Breast epithelium (tissue), 4 donors: ENCODE measurements at places on chromosomes 13 and 19. TPM values are rescaled to one million over a fixed set of nuclear protein-coding genes. Genes with fewer than 3 reads are reported as not detected.

GRCh38 chr13:48908381-48909055 lies 67.2 kb upstream of the FNDC3A start:
- H3K36me3 ChIP-seq, result no peaks in the 10 kb centered on the region
- H3K27ac ChIP-seq, result peak overlapping the region; percentile 30
- no peaks in the 10 kb centered on the region for H3K4me1 ChIP-seq
- no peak overlapping the region for H3K4me3 ChIP-seq
- no peaks in the 10 kb centered on the region for H3K27me3 ChIP-seq
- DNase-seq, result no peak

DNA sequence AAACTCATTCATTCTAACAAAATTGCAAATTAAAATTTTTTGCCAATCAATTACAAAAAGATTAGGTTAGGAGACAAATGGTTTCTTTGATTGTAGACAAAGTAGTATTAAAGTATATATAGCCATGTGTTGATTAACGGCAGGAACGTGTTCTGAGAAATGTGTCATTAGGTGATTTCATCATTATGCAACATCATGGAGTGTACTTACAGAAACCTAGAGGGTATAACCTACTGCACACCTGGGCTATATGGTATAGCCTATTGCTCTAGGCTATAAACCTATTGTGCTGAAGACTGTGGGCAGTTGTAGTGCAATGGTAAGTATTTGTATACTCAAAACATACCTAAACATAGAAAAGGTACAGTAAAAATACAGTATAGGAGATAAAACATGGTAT lies 906.8 kb upstream of the SPRY2 start:
- no peak overlapping the region for H3K27ac ChIP-seq
- no peaks in the 10 kb centered on the region for H3K4me1 ChIP-seq
- no peak overlapping the region for H3K4me3 ChIP-seq

DNA sequence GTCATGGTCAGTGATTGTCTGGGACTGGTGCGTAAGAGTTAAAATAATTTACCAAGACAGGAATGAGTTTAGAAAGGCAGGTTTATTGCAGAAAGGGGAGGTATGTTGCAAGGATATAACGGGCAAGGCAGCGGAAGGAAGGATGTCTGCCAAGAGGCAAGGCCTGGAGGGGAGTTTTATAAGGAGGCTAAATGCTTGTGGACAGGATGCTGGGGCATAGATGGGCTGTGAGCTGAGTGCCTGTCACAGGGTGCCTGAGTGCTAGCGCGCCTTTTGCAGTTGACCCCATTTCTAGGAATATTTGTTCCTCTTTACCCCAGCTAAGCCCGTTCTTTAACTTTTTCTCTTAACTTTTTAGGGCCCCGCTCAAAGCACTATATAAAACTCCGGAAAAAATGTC lies 58.7 kb downstream of the TEX26 start:
- no peak overlapping the region for H3K4me3 ChIP-seq
- H3K27me3 ChIP-seq, result no peaks in the 10 kb centered on the region
- H3K4me1 ChIP-seq, result no peaks in the 10 kb centered on the region
- no peak overlapping the region for H3K27ac ChIP-seq
- H3K36me3 ChIP-seq, result no peaks in the 10 kb centered on the region

DNA sequence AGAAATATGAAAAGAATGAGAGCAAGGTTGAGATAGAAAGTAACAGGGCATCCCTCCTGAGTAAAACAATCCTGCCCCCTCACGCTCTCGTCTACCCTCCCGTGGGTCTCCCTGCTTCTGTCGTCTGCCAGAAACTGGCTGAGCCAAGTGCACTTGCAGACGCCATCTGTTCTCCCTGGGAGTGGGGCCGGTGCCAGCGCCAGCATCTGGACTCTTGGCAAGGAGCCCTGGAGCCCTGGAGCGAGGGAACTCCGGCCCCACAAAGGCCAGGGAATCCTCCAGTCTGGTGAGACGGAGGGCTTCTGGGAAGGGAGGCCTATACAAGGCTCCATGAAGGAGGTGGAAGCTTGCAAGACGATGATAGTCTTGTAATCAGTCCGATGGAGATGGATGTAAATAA lies 2.3 kb upstream of the TMEM91 start:
- peaks cover 14% of the 10 kb centered on the region for H3K4me1 ChIP-seq
- peak; percentile 89 for DNase-seq
- no peak overlapping the region for H3K4me3 ChIP-seq
- peak overlapping the region; percentile 4 for H3K27ac ChIP-seq
- no peaks in the 10 kb centered on the region for H3K36me3 ChIP-seq

GRCh38 chr13:22765547-22765946 lies 415.2 kb upstream of the SGCG start:
- no peaks in the 10 kb centered on the region for H3K4me1 ChIP-seq
- H3K4me3 ChIP-seq, result no peak overlapping the region
- no peak overlapping the region for H3K27ac ChIP-seq
- H3K27me3 ChIP-seq, result no peaks in the 10 kb centered on the region

GRCh38 chr13:31053091-31053490 lies 108.6 kb downstream of the HSPH1 start:
- H3K27ac ChIP-seq, result peak overlapping the region; percentile 48
- H3K4me1 ChIP-seq, result no peaks in the 10 kb centered on the region
- H3K4me3 ChIP-seq, result no peak overlapping the region
- no peaks in the 10 kb centered on the region for H3K27me3 ChIP-seq
- DNase-seq, result peak; percentile 83

GRCh38 chr19:16544473-16545231 lies 2.4 kb upstream of the CHERP start:
- H3K4me1 ChIP-seq, result peaks cover 7% of the 10 kb centered on the region
- no peak overlapping the region for H3K4me3 ChIP-seq
- H3K27ac ChIP-seq, result no peak overlapping the region

DNA sequence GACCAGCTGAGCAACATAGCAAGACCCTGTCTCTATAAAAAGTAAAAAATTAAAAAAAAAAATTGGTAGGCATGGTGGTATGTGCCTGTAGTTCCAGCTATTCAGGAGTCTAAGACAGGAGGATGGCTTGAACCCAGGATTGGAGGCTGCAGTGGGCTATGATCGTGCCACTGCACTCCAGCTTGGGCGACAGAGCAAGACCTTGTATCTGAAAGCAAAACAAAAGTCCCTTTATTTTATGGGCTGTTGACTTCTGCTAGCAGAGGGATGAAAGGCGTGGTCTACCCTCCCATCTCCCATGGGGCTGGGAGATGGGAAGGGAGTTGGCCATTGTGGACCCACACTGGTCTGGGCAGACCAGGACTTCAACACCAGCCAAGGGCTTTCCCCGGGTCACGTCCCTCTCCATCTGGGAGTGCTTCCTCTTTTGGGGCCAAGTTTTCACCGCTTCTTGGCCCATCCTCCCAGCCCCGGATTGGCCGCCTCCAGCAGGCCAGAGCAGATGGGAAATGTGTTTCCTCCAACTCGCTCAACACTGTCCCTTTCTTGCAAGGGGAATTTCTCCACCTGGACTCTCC lies 2.2 kb upstream of the TNFSF9 start:
- no peaks in the 10 kb centered on the region for H3K36me3 ChIP-seq
- H3K4me3 ChIP-seq, result no peak overlapping the region
- peaks cover 18% of the 10 kb centered on the region for H3K27me3 ChIP-seq
- H3K27ac ChIP-seq, result no peak overlapping the region

- H3K27me3 ChIP-seq, result no peaks in the 10 kb centered on the region
- no peak for DNase-seq
- no peak overlapping the region for H3K4me3 ChIP-seq
- H3K27ac ChIP-seq, result no peak overlapping the region
Measured at GRCh38 chr13:23059173-23059572, 121.6 kb upstream of the SGCG start.

- no peak for DNase-seq
- no peak overlapping the region for H3K27ac ChIP-seq
- peaks cover 20% of the 10 kb centered on the region for H3K27me3 ChIP-seq
- H3K36me3 ChIP-seq, result no peaks in the 10 kb centered on the region
Measured at GRCh38 chr13:112234131-112234875, 141.9 kb upstream of the SPACA7 start.

DNA sequence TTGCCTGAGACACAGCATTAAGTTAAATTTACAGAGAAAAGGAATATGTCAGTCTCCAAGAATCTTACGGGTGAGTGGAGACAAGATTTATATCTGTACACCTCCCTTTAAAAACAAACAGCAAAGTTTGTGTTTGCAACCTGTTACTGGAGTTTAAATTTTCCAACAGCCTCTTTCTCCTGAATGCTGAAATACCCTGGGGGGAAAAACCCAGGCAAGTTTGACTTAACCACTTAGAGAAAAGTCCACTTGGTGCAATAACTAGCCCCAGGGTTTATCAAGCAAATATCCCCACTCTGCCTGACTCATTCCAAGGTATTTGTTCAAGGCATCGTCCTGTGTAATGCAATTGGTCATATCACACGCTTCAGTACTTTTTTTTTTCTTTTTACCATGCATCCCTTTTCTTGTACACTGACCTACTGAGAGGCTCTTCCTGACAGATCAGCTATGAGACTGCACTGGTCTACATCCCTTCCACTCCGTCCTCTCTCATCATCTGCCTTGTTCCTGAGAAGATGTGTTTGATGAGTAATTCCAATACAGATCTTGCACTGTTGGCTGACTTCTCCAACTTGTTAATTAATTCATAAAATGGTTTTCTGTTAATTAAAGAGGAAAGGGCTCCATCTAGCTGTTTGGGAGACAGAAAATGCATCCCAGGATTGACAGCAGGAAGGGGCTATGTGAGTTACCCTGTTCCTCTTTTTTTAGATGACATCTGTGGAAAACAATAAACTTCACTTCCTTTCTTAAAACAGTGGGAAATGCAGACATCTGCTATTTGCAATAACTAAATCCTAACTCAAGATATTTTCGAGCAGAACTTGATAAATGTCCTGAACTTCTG lies 212.5 kb upstream of the IRS2 start:
- H3K36me3 ChIP-seq, result no peaks in the 10 kb centered on the region
- no peaks in the 10 kb centered on the region for H3K27me3 ChIP-seq
- H3K4me3 ChIP-seq, result no peak overlapping the region
- H3K4me1 ChIP-seq, result no peaks in the 10 kb centered on the region
- H3K27ac ChIP-seq, result no peak overlapping the region

DNA sequence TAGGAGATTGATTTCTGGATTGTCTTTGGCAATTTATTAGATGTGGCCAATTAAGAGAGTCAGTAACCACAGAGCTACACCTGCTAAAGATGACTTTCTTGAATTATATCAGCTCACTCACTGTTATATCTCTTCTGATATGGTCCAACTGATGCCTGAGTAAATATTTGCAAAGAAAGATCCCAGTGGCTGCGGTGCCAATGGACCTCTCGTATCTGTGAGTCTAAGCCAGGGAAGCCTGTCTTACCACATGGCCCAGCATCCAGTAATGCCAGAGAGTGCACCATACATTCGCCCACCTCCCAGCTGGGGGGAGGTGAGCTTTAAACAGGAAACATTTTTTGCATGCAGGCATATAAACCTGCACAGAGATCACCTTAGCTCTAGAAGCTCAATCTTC lies 82.7 kb upstream of the SLC15A1 start:
- no peaks in the 10 kb centered on the region for H3K27me3 ChIP-seq
- no peaks in the 10 kb centered on the region for H3K36me3 ChIP-seq
- no peak overlapping the region for H3K27ac ChIP-seq
- no peak for DNase-seq

GRCh38 chr13:39635564-39635963 lies 19.9 kb upstream of the COG6 start:
- H3K27ac ChIP-seq, result no peak overlapping the region
- H3K4me3 ChIP-seq, result no peak overlapping the region
- no peaks in the 10 kb centered on the region for H3K4me1 ChIP-seq
- H3K27me3 ChIP-seq, result no peaks in the 10 kb centered on the region
- no peak for DNase-seq

- no peak overlapping the region for H3K27ac ChIP-seq
- no peak overlapping the region for H3K4me3 ChIP-seq
- H3K36me3 ChIP-seq, result peaks cover 3% of the 10 kb centered on the region
- H3K4me1 ChIP-seq, result no peaks in the 10 kb centered on the region
Measured at GRCh38 chr13:42215578-42216421, 56.2 kb upstream of the AKAP11 start.

GRCh38 chr19:18698321-18699167 lies 15.1 kb downstream of the CRTC1 start:
- H3K27me3 ChIP-seq, result no peaks in the 10 kb centered on the region
- no peak overlapping the region for H3K27ac ChIP-seq
- H3K4me3 ChIP-seq, result no peak overlapping the region
- peaks cover 5% of the 10 kb centered on the region for H3K4me1 ChIP-seq

DNA sequence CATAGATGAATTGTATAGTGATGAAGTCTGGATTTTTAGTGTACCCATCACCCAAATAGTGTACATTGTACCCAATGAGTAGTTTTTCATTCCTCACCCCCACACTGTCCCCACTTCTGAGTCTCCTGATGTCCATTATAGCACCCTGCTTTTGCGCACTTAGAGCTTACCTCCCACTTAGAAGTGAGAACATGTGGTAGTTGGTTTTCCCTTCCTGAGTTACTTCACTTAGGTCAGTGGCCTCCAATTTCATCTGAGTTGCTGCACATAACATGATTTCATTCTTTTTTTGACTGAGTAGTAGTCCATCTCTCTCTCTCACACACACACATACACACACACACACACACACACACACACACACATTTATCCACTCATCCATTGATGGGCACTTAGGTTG lies 43.2 kb upstream of the ALOX5AP start:
- H3K4me3 ChIP-seq, result no peak overlapping the region
- H3K27me3 ChIP-seq, result no peaks in the 10 kb centered on the region
- H3K4me1 ChIP-seq, result no peaks in the 10 kb centered on the region
- H3K27ac ChIP-seq, result no peak overlapping the region
- DNase-seq, result no peak

The CGB1 gene
- not detected for total RNA-seq

The ADM5 gene
- total RNA-seq, result 1.3 TPM

The FAAP24 gene
- 2.3 TPM for total RNA-seq

The MCOLN1 gene
- 35.2 TPM for total RNA-seq

The ERICH4 gene
- total RNA-seq, result not detected

The CXCL17 gene
- 2.2 TPM for total RNA-seq

The ZNF628 gene
- total RNA-seq, result 4.3 TPM

The THSD8 gene
- total RNA-seq, result not detected

The CD70 gene
- total RNA-seq, result not detected

The PCDH8 gene
- not detected for total RNA-seq

The ACP5 gene
- 92.8 TPM for total RNA-seq

The WDR62 gene
- 0.98 TPM for total RNA-seq
